ENCODE measurements at places on chromosomes 11 and 22. TPM values are rescaled to one million over a fixed set of nuclear protein-coding genes. Genes with fewer than 3 reads are reported as not detected.

The DENND6B gene
- 0.08 TPM for total RNA-seq

- no peaks in the 10 kb centered on the region for H3K36me3 ChIP-seq
- no peaks in the 10 kb centered on the region for H3K27me3 ChIP-seq
- peak; percentile 38 for DNase-seq
- H3K27ac ChIP-seq: peak overlapping the region; percentile 13
These were observed 34.9 kb downstream of the RSPH14 start for GRCh38 chr22:23106906-23107367.

DNA sequence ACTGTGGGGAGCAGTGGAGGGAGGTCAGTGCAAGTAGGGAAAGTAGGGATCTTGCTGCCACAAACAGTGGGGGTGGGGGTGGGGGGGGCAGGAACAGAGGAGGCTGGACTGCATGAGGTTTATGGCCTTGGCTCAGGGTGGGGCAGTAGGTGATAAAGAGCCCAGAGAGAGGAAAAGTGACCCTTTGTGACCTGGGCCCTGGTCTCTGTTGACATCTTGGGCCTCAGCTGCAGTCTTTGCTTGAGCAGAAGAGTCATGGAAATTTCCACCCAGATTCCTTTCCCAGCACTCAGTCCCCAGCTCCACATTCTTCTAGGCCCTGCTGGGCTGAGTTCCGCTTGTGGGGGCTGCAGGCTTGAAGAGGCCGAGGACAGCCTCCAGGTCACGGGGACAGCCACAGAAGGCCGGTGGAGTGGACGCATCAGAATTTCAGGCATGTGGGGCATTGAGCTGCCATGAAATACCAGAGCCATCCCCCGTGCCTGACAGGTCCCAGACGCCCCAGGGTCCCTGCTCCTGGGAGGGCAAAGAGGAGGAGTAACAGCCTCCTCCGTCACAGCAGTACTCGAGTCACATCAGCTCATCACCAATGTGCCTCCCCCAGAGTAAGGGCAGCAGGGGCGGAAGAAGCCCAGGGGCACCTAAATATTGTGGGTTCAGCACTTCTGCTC is 9.7 kb upstream of the MALAT1 start:
- H3K4me3 ChIP-seq: no peak overlapping the region
- H3K4me1 ChIP-seq: peaks cover 71% of the 10 kb centered on the region
- no peaks in the 10 kb centered on the region for H3K36me3 ChIP-seq
- no peaks in the 10 kb centered on the region for H3K27me3 ChIP-seq

DNA sequence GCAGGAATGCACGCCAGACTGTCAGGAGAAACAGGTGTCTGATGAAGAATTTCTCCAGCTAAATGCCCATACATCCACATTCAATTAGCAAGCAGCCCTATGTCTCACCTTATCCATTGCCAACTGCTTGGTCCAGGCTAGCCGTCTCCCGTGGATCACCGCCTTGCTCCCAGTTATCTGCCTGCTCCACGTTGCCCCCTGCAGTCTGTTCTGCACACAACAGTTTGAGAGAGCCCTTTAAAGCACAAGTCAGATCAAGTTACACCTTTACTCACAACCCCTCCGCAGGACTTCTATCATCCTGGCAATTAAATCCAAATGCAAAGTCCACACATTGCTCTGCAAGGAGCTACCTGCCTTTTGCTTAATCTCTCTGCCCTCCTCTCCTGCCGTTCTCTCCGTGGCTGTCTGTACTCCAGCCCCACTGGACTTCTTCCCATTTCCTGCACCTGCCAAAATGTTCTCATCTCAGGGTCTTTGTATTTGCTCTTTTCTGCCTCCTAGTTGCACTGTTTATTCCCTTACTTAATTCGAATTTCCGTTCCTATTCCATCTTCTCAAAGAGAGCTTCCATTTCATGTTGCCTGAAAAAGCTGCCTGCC is 185.3 kb upstream of the LARGE1 start:
- no peaks in the 10 kb centered on the region for H3K4me1 ChIP-seq
- H3K27ac ChIP-seq: no peak overlapping the region
- no peak overlapping the region for H3K4me3 ChIP-seq
- DNase-seq: peak; percentile 47

DNA sequence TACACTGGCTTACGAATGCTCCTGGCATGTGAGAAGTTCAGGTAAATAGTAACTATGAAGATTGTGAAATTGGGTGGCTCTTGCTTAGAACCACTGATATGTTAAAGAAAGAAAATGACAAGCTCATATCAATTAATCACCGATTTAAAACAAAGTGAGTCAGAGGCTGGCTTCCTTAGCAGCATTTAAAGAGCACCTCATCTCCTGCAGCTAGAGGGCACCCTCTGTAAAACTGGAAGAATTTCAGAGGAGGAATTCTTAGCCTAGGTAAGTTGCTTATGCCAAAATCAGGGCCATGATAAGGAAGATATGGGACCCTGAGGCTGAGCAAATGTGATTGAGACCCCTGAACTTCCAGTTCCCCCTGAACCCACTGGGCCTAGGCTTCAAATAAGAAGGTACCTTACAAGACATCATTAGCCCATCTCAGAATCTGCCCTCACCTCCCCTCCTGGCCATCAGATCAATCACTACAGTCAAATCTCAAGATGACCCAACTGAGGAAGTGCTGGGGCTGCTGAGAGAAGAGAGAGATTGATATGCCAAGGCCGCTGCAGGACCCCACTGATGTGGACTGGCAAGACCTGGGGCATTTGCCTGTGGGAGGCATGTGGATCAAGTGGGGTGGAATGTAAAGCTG is 8.6 kb upstream of the CD3E start:
- no peaks in the 10 kb centered on the region for H3K4me1 ChIP-seq
- H3K36me3 ChIP-seq: no peaks in the 10 kb centered on the region
- H3K4me3 ChIP-seq: no peak overlapping the region
- no peak overlapping the region for H3K27ac ChIP-seq
- no peak for DNase-seq

- H3K27me3 ChIP-seq: no peaks in the 10 kb centered on the region
- no peaks in the 10 kb centered on the region for H3K36me3 ChIP-seq
- H3K4me1 ChIP-seq: peaks cover 14% of the 10 kb centered on the region
- DNase-seq: no peak
- peak overlapping the region; percentile 70 for H3K27ac ChIP-seq
- H3K4me3 ChIP-seq: peak overlapping the region; percentile 89
These were observed 912 bp downstream of the KREMEN1 start for GRCh38 chr22:29073618-29074275.

Data from SJCRH30 (cell line).